ENCODE measurements at places on chromosomes 2 and 18.

GRCh38 chr2:198268519-198268918 lies 464.1 kb downstream of the PLCL1 start:
- no peak for DNase-seq

DNA sequence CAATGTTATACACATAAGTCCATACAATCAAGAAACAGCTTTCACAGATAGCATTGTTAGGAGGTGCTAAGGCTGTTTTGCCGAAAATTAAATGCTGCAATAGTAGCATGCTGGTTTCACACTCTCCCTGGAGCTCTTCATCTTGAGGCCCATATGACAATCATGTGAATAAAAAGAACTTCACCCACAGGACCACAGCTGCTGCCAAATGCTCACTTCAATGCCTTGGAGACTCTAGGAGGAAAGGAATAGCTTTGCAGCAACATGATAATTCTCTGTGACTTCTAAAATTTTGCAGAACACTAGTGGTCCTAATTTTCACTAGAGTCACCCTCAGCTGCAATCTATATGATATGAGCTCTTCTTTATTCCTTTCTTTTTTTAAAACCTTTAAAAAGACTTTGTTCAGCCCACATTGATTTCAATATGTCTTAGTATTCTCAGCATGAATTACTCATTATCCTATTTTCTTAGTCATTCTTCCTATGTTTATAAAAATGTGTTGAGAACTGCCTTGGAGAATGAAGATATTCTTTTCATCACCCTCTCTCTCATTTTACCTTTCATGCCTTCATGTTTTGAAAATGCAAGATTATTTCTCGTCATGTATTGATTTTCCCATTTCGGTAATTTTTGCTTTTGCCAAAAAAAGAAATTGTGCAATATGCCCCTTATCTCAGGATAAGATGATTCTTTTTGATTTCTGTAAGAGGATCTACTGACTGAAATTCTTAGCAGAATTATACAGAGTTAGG lies 108.2 kb downstream of the PDE1A start:
- DNase-seq, result no peak

DNA sequence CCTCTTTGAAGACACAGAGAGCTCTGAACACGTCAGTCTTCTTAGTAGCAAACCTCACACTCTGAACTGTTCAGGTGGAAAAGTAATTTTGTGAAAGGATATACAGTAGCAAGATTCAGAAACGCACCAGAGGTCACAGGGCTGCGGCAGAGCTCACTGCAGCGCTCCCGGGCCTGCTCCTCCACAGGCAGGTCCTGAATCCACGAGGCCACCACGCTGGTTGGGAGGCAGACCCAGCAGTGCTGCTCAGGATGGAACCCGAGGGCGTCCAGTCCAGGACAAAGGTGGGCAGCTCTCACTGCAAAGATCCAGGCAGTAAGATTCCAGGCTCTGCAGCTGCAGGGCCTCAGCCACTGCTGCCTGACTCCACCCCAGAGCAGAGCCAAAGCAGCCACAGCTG lies 576.2 kb upstream of the SALL3 start:
- no peak for DNase-seq

GRCh38 chr2:42510191-42510590 lies 16.4 kb upstream of the KCNG3 start:
- DNase-seq, result no peak

GRCh38 chr2:11573418-11574175 lies 39.8 kb downstream of the GREB1 start:
- no peak for DNase-seq

DNA sequence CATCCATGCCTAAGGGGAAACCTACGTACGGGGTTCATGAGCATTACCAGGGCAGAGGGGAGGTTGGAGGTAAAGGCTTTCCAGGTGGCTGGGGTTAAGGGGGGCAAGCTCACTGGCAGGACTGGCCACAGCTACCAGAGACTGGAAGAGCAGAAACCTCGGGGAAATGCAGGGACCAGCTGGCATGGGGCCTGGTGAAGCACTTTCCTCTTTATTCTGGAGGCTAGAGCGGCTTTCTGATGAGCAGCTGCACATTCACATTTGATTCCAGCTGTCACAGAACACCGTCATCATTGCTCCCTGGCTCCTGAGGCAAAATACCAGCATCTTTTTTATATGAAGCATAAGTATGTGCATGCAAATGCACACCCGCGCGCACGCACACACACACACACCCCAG lies 28.7 kb upstream of the LRRC30 start:
- DNase-seq, result no peak

- DNase-seq, result no peak
Measured at GRCh38 chr18:49562481-49563129, 748 bp downstream of the LIPG start.

- no peak for DNase-seq
Measured at GRCh38 chr2:144443837-144444817, 75.8 kb downstream of the ZEB2 start.

DNA sequence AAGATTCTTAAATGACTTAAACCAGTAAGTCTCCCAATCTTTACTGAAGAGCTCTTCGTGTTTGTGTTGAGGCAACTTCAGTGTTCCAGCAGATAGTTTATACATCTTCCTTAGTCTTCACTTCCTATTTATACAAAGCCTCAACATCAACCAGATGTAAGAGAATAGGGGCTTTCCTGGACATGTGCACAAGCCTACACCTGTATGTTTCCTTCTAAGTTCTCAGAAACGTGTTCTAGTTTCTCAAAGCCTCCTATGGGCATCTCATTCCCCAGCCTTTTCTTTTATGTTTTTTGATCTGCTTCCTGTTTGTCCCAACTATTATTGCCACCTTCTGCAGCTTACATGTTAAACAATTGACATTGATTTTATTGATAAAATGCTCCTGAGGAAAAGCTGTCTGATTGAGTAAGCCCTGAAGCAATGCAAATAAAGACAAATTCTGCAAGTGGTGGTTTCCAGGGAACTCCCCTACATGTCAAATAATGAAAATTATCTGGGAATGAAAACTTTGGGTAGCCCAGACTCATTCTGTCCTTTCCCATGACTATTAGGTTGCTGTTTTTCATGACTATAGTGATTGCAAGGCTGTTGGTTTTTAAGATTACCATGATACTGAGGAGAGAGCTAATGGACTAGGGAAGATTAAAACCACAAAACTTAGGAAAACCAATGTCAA lies 663.3 kb upstream of the ACVR2A start:
- DNase-seq, result no peak

DNA sequence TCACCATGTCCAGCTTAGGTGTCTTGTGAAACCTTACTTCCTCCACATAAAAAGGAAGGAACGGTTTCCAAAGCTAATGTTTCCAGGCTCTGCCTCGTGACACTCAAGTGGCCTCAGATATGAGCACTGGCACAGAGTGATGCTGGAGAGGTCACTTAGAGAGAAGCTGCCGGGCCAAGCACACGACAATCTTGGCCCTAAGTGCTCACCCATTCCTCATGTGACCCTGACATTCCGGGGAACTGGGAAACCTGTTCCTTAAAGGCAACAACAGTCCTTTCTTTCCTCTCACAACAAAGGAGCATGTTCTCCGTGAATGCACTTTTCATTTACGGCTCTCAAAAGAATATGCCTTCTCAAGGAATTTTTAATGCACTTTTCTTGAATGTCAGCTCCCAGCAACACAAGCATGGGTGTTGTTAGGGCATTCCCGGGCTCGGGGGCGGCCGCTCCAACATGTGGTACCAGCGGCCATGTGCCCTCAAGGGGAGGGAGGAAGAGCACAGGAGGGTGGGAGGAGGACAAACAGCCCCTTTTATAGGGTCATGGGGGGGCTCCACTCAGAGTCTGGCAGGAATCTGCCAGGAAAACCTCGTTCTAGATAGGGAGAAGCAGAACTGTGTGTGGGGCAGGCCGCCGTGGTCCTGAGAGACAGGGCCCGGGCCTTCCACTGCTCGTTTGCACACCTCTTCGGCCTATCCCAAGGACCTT lies 118.6 kb downstream of the MBP start:
- no peak for DNase-seq

DNA sequence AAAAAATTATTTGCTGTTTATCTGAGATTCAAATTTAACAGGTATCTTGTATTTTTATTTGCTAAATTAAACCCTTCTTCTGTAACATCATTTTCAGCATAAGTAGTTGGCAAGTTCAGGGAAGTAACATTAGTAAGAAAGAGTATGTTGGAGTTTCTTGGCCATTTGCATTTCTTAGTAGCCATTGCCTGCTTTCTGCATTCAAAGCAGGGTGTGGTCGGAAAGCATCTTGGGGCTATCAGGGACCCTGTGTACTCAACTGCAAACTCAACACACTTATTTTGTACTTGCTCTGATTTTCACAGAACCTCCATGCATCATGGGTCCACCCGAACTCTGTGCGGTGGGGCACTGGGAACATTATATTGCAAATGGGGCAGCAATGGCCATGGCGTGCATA lies 30.4 kb upstream of the REV1 start:
- no peak for DNase-seq

DNA sequence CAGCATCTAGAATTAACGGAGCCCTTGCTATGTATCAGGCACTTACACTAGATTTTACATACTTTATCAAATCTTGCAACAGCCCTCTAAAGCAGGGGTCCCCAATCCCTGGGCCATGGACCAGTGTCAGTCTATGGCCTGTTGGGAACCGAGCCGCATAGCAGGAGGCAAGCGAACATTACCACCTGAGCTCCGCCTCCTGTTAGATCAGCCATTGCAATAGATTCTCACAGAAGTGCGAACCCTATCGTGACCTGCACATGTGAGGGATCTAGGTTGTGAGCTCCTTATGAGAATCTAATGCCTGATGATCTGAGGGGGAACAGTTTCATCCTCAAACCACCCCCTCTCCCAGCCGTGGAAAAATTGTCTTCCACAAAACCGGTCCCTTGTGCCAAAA lies 13.4 kb downstream of the DNAJB2 start:
- DNase-seq, result no peak

- DNase-seq, result no peak
Measured at GRCh38 chr2:207153266-207153975, 12.3 kb downstream of the KLF7 start.

- DNase-seq, result no peak
Measured at GRCh38 chr2:238850091-238850490, 2.2 kb downstream of the TWIST2 start.

DNA sequence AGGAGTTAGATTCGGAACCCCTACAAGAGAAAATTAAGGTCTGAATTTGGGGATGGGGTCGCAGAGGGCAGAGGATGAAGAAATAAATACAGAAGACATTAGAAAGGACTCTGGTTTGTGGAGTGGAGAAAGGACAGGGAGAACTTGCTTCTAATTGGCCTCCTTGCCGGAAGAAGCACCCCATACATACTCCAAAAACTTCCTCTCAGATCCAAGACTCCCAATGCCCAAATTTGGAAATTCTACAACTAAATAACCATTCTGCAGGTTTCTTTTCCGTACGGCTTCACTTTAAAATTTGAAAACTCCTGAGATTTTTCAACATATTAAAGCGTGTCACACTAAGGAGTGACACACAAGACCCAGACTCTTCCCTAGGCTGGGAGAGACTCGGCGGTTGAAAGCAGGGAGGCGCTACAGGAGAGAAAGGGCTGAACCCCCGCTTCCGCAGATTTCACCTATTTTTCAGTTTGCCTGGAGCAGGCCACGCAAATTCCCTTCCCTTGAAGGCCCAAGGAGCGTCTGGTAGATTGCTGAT lies 478 bp downstream of the CLHC1 start:
- no peak for DNase-seq

DNA sequence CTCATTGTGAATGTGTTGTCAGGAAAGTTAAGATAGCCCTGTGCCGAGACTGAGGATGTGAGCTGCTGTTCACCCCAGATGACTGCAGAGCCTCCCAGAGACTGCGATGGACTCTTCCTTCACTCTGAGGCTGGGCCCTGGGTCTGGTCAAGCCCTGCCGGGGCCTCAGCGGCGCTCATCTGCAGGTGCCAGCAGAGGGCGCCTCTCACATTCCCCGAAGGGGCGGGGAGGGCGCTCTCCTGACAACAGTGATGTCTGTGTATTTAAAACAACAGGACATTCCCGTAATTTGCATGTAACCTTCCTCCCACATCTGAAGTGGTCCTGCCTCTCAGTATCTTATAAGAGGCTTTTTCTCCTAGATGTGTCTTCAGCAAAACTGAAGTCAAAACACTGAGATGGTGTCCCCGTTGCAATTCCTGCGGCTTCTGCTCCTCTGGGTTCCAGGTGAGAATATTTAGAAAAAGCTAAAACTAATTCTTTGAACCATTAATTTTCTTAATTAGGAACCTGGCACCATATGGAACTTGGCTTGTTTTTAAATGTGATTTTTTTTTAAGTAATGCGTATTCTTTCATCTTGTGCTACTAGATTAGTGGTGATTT lies 1377.9 kb downstream of the RPIA start:
- DNase-seq, result no peak

DNA sequence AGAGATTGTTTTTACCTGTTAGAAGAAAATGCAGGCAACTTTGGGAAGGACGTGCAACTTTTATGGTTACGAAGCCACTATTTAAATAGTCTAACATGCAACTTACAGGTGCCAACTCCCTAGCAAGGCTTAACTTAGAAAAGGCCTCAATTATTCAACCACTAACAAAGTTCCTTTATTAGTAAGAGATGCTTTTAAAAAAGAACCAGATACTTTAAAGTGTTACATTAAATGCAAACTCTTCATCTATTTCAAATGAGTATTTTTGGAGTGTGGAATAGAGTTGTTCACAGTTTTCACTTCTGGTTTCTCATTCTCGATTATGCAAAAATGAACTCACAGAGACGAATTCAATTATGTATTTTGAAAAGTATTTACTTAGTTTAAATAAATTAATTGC lies 51.7 kb downstream of the PELI1 start:
- no peak for DNase-seq

DNA sequence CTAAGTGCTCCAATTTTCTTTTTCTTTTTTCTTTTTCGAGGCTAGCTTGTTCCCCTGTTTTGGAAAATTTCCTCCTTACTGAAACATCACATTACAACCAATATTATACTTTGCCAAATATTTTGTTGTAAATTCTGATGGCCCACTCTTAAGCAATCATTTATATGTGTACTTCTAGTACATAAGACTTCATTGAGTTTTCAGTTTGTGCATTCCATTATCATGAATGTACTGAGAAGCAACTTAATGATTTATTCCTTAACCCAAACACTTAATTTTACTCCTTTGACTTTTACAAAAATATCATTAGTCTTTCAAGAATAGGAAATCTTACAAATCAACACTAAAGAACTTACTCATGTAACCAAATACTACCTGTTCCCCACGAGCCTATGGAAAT lies 242.4 kb downstream of the ARHGAP15 start:
- DNase-seq, result no peak

GRCh38 chr2:133518700-133519344 lies 49.4 kb downstream of the NCKAP5 start:
- DNase-seq, result no peak

DNA sequence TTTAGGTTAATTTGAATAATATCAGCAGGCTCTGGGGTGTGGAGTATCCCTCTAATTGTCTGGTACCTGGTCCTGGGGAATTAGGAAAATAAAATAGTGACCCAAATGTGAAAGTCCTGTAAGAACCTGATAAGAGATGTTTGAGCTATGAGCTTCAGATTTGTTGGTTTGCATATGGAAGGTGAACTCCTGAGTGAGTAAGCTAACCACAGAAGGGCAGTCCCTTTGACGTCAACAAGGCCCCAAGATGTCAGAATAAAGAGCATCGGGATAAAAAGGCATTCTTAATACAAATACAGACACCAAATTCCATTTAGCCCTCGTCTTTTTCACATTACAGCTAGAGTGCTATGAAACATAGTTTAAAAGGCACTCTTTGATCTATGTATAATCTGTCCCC lies 1366.3 kb upstream of the TMEFF2 start:
- DNase-seq, result no peak

- DNase-seq, result no peak
Measured at GRCh38 chr2:53802617-53803151, 15.8 kb downstream of the ERLEC1 start.

GRCh38 chr2:241734208-241734466 lies 293 bp upstream of the D2HGDH start:
- DNase-seq, result no peak

GRCh38 chr18:21267400-21267799 lies 25.4 kb downstream of the GREB1L start:
- no peak for DNase-seq

All from immature natural killer cell (primary cell).